Esophagus (tissue), 2 donors: ENCODE measurements at places on chromosomes 2 and 18. TPM values are rescaled to one million over a fixed set of nuclear protein-coding genes. Genes with fewer than 3 reads are reported as not detected.

CD8B gene
- 1.7 TPM for polyA plus RNA-seq

SPATS2L gene
- polyA plus RNA-seq = 47.5 TPM

CEP192 gene
- polyA plus RNA-seq = 6.6 TPM

C2orf66 gene
- polyA plus RNA-seq = 0.16 TPM

SCN9A gene
- polyA plus RNA-seq = 0.12 TPM

ECEL1 gene
- polyA plus RNA-seq = 0.31 TPM

SERPINB4 gene
- 68.4 TPM for polyA plus RNA-seq

COL4A4 gene
- 0.16 TPM for polyA plus RNA-seq

CMPK2 gene
- 0.96 TPM for polyA plus RNA-seq
